ENCODE measurements at places on chromosomes 2 and 18.

GRCh38 chr2:118974103-118974993 lies 32.4 kb downstream of the MARCO start:
- peak; percentile 56 for DNase-seq

GRCh38 chr2:130963196-130963848 lies 126.6 kb downstream of the ARHGEF4 start:
- no peak for DNase-seq

- no peak for DNase-seq
These were observed 266.2 kb downstream of the ZEB2 start for GRCh38 chr2:144253743-144254142.

DNA sequence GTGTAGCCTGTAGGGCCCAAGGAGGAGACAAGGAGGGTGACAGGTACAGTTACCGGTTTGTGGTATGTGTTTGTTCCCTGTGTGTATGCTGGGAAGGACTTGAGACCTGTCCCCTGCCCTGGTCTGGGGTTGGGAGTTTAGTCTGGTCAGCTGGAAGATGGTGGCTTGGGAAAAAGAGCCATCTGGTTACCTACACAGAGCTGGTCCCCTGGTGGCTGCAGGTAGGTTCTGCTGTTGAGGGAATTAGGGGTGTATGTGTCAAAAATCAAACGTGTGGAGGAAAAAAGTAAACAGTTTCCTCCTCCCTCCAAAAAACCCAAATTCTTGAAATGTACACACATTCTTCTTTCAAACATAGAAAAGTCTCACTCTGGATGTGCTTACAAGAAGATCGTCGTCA lies 24.3 kb downstream of the PTMA start:
- DNase-seq: no peak

DNA sequence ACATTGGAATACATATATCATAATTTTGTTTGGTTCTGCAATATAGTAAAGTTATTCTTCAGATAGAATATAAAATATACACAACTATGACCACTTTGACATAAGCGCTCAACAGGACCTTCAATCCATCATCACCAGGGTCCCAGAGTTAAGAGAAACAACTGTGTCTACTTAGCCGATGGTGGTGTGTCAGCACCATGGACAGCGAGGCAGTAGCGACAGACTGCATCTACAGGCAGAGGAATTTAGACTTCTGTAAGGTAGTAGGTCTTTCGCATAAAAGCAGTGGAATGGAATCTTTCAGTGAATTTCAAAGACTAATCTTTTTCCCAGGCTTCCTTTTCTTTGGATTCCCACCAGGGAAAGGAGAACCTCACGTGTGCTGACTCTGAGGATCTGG lies 20.5 kb upstream of the LRPPRC start:
- DNase-seq: peak; percentile 46

DNA sequence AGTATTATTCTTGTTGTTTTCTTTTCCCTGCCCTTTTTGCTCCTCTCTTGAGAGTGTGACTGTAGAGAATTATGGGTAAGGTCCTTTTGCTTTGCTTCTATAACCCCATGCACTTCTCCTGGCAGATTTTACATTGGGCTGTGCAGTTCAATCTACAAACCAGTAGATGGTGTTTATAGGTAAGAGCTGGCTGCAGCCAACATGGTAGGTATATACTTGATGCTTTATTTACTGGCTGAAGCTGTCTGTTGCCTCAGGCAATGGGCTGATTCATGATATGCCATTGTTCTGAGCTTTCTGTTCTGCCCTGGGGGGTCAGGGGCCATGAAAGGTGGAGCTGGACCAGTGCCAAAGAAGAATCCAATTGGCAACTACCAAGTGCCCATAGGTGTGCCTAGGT lies 48.3 kb upstream of the MYL1 start:
- no peak for DNase-seq

- no peak for DNase-seq
These were observed 55.5 kb downstream of the ARHGAP28 start for GRCh38 chr18:6785001-6785400.

GRCh38 chr2:100992262-100992661 lies 9.8 kb upstream of the RPL31 start:
- no peak for DNase-seq

DNA sequence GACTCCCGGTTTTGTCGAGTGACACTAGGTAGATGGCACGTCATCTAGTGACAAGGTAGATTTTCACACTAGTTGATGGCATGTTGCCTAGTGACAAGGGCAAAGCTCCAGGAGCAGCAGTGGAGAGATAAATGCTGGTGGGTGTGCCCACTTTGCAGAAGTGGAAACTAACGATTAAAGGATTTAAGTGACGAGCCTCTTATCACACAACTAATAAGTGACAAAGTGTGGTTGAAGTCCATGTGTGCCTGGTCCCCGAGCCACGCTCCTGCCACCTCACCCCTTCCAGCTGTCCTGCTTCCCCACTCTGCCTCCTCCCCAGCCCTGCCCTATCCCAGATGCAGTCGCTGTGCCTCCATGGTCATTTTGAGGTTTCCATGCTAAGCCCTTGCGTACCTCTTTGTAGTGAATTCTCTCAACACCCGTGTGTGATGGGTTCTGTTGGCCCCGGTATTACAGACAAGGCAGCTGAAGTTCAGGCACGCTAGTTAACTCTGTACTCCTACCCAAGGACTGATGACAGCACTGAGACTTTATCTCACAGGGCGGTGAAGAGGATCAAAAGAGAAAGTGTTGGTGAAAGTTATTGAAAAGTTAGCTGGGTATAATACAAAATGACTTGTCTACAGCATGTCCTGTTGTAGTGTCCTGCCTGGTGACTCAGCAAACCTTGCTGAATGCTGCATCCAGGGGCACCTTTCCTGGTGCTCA lies 113.4 kb upstream of the GLI2 start:
- no peak for DNase-seq

DNA sequence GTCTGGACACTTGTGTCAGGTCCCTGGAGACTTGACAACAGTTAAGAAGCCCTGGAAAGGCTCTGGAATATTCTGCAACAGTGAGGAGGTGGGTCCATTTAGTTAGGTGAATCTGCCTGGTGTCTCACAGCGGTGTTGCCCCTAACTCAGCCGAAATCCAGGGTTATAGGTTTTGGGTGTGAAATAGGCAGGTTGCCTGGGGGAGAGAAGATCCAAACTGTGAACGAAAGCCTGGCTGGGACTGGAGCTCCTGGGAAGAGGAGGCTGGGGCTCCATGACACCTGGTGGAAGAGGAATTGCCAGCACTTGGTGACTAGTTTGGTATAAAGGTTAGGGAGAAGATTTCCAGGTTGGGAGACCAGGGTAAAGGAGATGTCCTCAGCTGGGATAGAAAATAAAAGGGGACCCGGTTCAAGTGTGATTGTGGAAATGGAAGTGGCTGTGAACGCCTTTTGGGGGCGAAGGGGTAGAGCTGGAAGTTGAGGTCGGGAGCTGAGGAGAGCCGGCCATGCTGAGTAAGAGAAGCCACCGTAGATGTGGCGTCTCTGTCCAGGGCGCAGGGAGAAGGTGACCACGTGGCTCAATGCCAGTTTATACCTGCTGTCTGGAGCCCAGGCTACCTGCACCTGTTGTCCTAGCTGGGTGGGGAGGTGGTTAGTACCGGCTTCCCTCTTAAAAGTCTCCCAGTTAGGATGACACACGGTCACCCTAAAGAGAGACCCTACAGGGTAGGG lies 3.0 kb upstream of the GAREM2 start:
- no peak for DNase-seq

DNA sequence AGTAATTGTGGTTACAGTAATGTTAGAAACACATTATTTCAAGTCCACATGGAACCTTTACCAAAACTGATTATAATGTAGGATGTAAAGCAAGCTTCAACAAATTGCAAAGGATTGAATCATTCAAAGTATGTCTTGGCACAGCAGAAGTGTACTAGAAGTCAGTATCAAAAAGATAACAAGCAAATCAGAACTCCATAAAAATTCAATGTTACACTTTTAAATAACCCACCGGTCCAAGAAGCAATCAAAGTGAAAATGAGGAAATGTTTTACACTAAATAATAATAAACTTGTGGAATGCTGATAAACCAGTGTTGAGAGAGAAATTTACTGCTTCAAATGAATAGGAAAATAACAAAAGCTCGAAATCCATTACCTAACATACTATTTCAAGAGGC lies 47.7 kb downstream of the TTC21B start:
- DNase-seq: no peak

GRCh38 chr2:146317959-146318358 lies 1526.9 kb upstream of the ACVR2A start:
- DNase-seq: no peak

DNA sequence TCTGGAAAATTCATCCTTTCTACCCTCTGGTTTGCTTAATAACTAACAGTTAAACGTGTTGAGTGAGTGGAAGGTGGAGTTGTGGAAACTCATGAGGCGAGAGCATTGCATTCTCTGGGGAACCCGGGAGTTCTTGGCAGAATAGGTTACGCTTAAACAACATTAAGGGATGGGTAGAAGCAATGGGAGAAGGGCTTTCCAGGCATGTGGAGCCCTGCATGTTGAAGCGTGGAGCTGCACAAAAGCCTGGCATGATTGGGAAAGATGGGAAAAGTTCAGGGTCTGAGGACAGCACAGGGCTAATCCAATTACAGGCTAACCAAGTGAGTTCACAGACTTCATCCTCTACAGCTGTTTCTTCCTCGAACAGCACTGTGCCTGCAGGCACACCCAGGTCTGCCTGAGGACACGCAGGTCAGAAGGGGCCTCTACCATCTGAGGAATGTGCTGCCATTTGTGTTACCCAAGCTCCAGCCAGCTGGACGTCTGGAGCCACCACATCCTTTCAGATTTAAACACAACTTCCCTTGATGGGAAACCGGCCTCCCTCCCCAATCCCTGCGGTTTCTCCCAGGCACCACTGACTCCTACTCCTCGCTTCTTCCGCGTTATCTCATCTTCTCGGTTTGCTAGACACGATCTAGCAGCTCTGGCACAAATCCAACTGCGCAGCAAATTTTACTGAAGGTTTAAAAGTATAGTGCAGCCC lies 164.2 kb downstream of the ANTXR1 start:
- DNase-seq: no peak

DNA sequence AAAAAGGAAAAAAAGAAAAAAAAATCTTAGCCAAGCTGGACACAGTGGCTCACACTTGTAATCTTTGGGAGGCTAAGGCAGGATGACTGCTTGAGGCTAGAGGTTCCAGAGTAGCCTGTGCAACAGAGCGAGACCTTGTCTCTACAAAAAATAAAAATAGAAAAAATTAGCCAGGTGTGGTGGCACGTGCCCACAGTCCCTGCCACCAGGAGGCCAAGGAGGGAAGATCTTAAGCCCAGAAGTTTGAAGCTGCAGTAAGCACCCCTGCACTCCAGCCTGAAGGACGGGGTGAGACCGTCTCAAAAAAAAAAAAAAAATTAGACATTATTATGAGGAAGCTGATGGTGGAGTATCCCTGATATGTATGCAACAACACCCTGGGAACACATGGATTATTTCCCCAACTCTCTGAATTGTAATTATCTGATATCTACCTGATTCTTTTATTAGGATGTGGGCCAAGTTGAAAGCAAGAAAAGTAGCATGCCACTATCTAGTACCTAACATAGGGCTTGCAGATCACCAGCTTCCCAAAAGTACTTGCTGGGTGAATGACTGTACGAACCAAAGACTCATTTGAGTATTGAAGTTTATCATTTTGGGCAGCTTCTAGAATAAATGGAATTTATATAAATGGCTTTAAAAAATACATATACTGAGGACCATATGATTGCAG lies 140.9 kb downstream of the TCF4 start:
- no peak for DNase-seq

DNA sequence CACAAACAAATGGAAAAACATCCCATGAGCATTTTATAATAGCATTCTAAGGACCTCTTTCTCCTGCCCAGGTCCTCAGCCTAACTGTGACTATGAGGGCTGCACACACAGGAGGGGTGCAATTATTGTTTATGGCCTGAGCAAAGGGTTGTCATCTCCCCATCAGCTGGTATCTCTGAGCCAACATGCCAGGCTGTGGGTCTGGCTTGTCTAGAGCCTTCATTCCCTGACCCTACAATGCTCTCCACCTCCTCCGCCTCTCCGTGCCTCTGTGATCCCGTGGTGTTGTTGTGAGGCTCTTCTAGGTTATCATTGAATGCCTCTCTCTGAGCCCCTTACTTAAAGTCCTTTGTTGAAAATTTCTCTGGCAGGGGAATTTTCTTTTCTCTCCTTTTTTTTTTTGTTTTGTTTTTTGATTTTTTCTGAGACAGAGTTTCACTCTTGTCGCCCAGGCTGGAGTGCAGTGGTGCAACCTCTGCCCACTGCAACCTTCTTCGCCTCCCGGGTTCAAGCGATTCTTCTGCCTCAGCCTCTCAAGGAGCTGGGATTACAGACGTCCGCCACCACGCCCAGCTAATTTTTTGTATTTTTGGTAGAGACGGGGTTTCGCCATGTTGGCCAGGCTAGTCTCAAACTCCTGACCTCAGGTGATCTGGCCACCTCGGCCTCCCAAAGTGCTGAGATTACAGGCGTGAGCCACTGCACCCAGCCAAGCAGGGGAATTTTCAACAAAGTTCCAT lies 126.4 kb downstream of the SMAD7 start:
- no peak for DNase-seq

GRCh38 chr2:99414566-99414965 lies 75.3 kb downstream of the REV1 start:
- DNase-seq: no peak

GRCh38 chr2:109031476-109032228 lies 42.6 kb upstream of the EDAR start:
- no peak for DNase-seq

- DNase-seq: no peak
These were observed 209.1 kb downstream of the HRH4 start for GRCh38 chr18:24669502-24669901.

DNA sequence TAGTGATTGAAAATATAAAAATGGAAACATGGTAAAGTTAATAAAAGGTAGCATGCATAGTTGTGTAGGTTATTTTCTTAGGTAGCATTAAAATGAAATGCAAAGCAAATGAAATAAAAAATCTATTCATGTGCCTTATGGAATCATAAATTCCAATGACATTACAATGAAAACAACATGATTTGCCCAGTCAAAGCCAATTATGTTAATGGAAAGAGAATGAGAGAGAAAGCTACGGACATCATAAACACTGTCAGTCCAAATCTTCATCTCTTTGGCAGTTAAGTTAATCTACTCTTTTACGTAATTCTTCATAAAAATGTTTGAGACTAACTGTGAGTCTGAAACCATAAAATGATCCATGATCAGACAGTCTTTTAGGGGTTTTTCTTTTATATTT lies 636.7 kb upstream of the SYT4 start:
- no peak for DNase-seq

- DNase-seq: no peak
These were observed 1.6 kb upstream of the ROCK2 start for GRCh38 chr2:11346023-11346482.

Data from A549 (cell line).